GM12892 (cell line): ENCODE measurements at places on chromosomes 11 and 22.

GRCh38 chr11:132933703-132934102 lies 598.6 kb downstream of the OPCML start:
- DNase-seq, result no peak

DNA sequence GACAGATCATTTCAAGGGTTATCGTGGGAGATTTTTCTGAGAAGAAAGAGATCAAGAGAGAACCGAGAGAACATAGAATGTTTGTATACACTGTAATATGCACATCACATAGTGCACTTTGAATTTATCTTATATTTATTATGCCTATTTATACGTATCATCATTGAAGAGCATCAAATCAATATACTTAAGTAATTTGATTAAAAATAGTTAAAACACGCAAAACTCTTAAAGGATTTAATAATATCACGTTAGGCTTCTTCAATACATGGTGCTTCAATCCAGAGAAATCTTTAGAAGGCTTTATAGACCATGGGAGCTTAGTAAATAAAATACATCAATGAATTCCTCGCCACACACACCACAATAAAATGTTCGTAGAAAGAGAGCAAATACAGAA lies 139.5 kb upstream of the C11orf58 start:
- no peak for DNase-seq

DNA sequence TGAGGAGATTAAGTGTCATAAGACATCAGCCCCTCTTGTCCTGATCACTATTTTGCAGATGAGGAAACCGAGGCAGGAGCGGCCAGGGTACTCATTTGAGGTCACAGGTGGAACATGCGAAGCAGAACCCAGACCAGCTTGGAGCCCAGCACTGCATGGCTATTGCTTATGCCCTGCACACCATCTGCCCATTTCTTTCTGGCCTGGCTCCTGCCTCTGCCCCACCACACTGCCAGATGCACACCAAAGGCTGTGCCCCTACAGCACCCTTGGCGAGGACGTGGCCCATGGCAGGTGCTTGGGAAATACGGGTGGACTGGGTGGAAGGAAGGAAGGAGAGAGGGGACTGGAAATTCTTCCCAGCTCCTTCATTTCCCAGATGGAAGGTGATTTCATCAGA lies 222.9 kb downstream of the CTTN start:
- DNase-seq, result no peak

- DNase-seq, result no peak
Observed at GRCh38 chr11:75308116-75308515, 43.3 kb downstream of the ARRB1 start.
